ENCODE measurements at places on chromosomes 16 and 17. TPM values are rescaled to one million over a fixed set of nuclear protein-coding genes. Genes with fewer than 3 reads are reported as not detected.

Gene KCNJ12
- 1.4 TPM for total RNA-seq

Gene MYO15A
- under 0.01 TPM for total RNA-seq

Gene CDH11
- 70.6 TPM for total RNA-seq

Gene LGALS9B
- not detected for total RNA-seq

Gene TSPOAP1
- total RNA-seq, result 1.3 TPM

Measured in tracheal epithelial cell (primary cell).